ENCODE measurements at places on chromosomes 1 and 21.

- DNase-seq: no peak
Observed at GRCh38 chr1:58331156-58331555, 215.4 kb downstream of the OMA1 start.

- DNase-seq: no peak
Observed at GRCh38 chr1:113124366-113124765, 51.4 kb downstream of the LRIG2 start.

DNA sequence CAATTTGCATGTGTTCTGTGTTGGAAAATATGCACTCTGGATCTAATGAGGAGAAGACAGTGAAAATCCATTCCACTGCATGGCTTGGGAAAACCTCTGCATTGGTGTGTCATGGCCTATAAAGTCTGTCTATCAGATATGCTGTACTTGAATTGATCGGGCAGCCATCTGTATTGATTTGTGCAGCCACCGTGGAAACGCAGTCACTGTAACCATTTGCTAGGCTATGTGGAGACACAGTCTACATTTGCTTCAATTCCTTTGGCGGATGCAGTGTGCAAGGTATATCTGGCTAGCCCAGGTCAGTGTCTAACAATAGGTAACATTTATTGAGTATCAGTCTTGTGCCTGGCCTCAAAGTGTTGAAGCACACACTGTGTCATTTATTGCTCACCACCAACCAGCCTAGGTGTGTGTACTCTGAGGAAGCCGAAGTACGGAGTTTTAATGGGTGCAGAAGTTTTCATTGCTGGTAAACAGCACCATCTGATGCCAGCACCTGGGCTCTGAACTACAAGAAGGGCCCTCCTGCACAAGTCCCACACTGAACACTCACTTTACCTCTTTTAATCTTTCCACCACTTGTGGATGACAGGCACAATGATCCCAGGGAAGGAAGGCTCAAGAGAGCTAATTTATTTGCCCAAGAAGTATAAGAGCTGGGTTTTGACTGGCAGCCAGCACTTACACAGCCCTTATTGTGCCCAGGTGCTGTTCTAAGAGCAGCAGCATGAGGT, 83.4 kb downstream of the DAB1 start:
- no peak for DNase-seq

- DNase-seq: no peak
Observed at GRCh38 chr1:15963363-15963967, 12.4 kb downstream of the ZBTB17 start.

DNA sequence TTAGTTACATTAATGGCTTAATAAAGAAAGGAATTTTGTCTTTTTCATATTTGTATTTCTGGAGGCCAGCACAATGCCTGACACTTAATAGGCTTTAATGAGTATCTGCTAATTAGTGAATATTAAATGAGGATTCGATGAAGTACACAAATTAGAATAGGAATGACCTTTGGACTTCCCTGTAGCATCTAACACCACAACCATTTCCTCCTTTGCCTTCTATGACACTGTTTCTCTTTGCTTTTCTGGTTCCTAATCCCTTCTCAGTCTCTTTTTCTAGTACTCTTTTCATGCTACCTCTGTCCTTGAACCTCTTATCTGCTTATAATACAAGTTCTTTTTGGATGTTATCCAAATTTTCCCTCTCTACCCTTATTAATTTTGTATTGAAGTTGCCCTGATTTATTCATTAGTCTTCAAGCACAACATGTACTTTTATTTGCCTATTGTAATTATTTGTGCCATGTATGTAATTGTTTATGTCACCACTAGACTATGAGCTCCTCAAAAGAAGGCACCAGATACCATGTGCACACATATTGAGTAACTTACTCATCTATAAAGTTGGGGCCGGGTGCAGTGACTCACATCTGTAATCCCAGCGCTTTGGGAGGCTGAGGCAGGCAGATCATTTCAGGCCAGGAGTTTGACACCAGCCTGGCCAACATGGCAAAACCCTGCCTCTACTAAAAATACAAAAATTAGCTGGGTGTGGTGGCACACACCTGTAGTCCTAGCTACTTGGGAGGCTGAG, 23.8 kb downstream of the RPS27 start:
- no peak for DNase-seq

DNA sequence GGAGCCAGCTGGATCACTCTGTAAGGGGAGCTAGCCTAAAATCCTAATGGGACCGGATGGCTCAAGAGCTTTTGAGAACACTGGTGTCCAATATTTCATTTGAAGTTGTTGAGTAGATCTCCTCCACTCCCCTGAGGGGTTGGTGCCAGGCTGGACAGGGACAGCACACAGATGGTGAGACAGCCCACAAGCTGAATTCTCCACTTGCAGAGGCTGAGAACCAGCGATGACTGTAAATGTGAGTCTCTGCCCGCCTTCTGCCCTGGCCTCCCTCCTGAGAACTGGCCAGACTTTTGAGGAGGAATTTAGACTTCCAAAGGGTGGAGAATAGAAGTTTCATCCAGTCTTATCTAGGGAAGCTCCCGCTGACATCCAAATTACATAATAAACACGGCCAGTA, 20.5 kb upstream of the COQ8A start:
- DNase-seq: no peak

DNA sequence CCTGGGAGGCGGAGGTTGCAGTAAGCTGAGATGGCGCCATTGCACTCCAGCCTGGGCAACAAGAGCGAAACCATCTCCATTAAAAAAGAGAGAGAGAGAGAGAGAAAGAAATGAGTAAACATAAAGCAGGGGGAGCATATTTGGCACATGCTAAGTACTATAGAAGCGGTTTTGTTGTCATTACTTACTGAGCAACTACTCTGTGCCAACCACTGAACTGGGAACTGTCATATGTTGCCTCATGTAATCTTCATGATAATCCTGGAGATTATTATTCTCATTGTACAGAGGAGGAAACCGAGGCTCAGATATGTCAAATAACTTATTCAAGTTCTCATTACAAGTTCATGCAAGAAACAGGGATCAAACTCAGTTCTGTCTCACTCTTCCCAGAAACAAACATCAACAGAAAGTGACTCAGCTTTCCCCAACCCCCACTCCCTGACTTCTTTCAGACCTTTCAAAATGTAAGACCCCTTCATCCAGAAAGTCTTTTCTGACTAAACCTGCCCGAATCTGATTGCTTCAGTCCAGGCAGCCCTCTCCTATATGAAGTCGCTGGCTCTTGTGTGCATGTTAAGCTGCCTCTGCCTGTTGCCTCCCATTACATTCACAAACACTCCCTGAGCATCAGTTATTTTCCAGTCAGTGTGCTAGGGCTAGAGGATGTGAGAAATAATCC, 23.5 kb downstream of the LAMB3 start:
- no peak for DNase-seq

DNA sequence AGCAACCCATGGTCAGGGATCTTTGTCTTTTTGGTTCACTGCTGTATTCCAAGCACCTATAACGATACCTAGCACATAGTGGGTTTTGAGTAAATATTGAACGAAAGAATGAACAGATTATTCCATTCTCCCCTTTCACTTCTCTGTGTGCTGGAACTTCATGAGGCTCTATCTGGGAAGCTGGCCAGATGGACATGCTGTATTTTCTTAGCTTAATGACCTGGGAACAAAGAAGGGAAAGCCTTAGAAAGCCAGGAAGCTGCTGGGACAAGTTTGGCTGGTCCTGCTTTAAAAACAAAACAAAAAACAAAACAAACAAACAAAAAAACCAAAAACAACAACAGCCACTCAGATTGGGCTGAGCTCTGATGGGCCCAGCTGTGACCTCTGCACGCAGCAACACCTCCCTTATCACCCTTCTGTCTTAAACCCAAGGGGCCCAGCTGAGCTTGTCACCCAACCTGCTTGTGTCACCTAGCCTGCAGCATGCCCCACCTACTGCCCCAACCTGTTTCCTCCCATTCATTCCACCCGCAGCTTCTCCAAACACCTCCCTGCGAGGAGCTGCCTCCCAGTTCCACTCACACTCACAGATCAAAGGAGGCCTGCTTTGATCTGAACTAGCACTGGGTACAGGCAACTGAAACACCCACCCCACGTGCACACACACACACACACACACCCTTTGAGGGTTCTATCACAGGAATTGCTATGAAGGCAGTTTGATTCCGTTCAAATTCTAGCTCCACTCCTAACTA, 37.1 kb downstream of the SLC30A1 start:
- DNase-seq: no peak

DNA sequence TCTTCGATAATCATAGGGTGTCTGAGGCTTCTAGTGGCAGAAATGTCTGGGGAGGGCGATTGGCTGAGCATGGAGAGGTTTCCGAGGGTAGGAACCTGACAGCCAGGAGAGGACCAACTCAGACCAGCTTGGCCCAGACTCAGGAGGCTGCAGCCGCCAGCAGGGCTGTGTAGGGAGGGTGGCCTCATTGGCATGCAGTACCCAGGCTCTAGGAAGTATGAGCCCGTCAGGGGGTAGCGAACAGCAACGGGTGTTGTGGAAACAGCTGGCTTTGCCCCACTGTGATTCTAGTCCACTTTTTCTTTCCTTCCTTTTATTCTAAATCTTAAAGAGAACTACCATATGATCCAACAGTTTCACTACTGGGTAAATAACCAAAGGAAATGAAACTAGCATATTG, 103.3 kb downstream of the DIRAS3 start:
- no peak for DNase-seq

DNA sequence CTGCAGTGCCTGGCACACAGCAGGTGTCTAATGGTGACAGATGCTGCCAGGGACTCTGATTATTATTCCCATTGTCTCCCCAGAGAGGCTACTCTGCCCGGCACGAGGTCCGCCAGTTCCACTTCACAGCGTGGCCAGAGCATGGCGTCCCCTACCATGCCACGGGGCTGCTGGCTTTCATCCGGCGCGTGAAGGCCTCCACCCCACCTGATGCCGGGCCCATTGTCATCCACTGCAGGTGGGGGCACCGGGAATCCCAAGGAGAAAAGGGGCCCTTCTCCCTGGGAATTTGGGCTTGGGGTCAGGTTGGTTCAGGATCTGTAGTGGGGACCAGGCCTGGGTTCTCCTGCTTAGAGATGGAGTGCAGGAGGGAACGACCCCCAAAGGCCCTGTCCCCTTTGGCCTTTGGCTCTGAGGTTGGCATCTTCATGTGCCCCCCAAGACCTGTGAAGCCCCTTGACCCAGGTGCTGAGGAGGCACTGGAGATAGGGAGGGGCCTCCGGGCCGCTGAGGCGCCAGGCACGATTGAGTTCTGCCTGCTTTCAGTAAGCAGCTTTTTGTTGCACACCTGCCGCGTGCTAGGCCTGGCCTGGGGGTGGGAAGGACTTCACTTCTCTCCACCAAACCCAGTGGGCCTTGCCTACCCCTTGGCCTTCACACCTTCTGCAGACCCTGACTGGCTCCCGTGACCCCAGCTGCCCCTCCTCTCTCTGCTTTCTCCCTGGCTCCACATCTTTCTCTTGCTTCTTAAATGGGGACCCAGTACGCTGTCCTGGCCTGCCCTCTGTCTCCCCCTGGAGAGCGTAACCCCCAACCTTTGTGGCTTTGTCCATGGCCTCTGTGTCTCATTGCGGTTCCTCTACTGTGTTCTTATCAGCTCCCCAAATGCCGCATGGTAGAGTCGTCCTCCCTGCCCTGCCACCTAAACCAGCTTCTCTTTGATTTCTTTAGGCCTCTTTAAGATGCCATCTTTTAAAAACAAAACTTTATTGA, 76.4 kb downstream of the PTPRU start:
- no peak for DNase-seq

Data from stimulated activated CD4-positive, alpha-beta T cell treated with anti-CD3 and anti-CD28 coated beads, TNF-alpha, amount 100 ng/mL, for 48 hours (primary cell).